ENCODE measurements at places on chromosomes 4 and X.

GRCh38 chr4:161721947-161722346, 441.9 kb downstream of the FSTL5 start:
- no peak for DNase-seq

GRCh38 chrX:74422576-74423288, 1.4 kb downstream of the SLC16A2 start:
- DNase-seq: no peak

DNA sequence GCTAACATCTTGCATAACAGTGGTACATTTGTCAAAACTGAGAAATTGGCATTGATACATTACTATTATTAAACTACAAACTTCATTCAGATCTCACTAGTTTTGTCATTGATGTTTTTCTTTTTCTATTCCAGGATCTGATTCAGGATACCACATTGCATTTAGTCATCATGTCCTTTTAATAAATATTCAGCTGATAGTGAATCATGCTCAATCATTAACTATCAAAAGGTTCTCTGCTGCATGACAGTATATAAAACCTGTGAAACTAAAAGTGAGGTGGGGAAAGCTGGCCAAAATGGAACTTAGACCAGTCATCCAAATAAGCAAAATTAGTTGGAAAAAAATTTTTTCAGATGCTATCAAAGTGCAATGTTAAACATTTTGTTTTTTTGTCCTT, 28.1 kb upstream of the HS6ST2 start:
- no peak for DNase-seq

DNA sequence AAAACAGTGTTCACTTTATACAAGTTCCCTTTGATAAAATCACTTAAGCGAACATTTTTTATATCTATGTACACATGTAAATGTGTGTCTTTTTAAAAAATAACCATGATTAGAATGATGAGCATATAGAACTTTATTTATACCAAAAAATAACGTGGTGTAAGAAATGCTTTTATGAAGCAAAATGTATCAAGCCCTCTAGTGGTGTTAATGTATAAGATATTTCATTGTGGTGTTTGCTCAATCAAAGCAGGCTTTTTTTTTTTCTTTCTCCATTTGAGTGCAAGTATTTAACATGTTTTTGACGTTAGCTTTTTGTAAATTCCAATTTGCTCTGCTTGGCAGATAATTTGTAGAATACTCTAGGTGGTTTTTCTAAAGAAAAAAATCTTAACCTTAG, 2092.4 kb upstream of the TENM3 start:
- no peak for DNase-seq

DNA sequence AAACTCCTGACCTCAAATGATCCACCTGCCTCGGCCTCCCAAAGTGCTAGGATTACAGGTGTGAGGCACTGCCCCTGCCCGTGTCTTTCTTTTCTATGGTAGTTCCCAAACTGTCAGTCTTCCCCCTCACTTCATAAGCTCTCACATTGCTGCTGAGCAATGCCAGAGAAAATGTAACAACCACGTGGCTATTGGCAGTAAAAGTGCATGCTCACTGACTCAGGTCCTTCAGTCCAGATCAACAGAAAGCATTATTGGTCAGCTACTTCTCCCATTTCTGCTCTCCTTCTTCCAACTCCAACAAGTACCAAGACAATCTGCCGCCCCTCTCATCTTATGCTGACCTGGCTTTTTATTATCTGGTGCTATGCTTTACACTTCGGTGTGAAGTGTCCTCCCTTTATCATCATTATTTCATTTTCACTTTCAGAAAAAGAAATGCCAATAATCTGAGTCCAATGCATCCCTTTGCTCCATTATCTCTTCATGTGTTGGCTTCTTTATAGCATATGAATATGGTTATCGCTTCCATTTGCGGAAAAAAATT, 133.8 kb upstream of the UGT8 start:
- DNase-seq: no peak

DNA sequence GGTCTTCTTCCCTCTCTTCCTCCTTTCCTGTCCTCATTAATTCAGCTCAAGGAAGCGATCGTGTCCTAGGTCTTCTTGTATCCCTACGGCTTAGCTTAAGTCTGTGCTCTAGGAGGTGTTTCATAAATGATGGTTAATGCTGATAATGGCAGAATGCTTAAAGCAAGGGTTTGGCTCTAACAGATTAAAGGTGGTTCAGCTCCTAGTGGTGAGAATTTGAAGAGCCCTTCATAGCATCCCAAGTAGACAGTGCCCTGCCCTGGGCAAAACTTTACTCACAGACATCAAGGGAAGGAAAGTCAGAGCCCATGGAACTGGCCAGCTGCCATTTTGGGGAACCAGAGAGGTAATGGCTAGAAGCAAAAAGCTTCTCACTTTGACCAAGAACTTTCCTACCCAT, 47.0 kb upstream of the PGRMC1 start:
- no peak for DNase-seq
